Caco-2 (cell line): ENCODE measurements at places on chromosomes 2 and 18. TPM values are rescaled to one million over a fixed set of nuclear protein-coding genes. Genes with fewer than 3 reads are reported as not detected.

SKOR2 gene
- total RNA-seq, result not detected in 2 replicates

CRACDL gene
- 0.77 and 1.1 TPM in 2 replicates for total RNA-seq

SH2D6 gene
- total RNA-seq, result 0.51 and 0.88 TPM in 2 replicates

SANBR gene
- 13.3 and 14.3 TPM in 2 replicates for total RNA-seq

PROKR1 gene
- total RNA-seq, result 0.09 TPM in 1 of 2 replicates, not detected in the other

ACADL gene
- not detected in 2 replicates for total RNA-seq

FAM136A gene
- 115 and 120 TPM in 2 replicates for total RNA-seq

UGT1A4 gene
- total RNA-seq, result 0.79 and 0.84 TPM in 2 replicates

CXCR1 gene
- total RNA-seq, result not detected in 2 replicates

NCOA1 gene
- 34.7 and 37.1 TPM in 2 replicates for total RNA-seq

MPV17 gene
- 43.4 and 50.6 TPM in 2 replicates for total RNA-seq

POTEJ gene
- not detected in 2 replicates for total RNA-seq

CHAC2 gene
- total RNA-seq, result 3.9 and 4.6 TPM in 2 replicates

NEU2 gene
- not detected in 2 replicates for total RNA-seq

CCDC74A gene
- 0.36 TPM in 1 of 2 replicates, not detected in the other for total RNA-seq

IL18R1 gene
- not detected in 2 replicates for total RNA-seq

TMEM87B gene
- 16.3 and 17.1 TPM in 2 replicates for total RNA-seq

PASK gene
- total RNA-seq, result 21.1 and 21.2 TPM in 2 replicates

CNDP1 gene
- 0.48 TPM in 1 of 2 replicates, not detected in the other for total RNA-seq

HOXD13 gene
- not detected in 2 replicates for total RNA-seq

POU3F3 gene
- not detected in 2 replicates for total RNA-seq

ADCYAP1 gene
- not detected in 2 replicates for total RNA-seq

ADRA2B gene
- 0.12 and 0.20 TPM in 2 replicates for total RNA-seq

RAD51AP2 gene
- total RNA-seq, result not detected in 2 replicates

SLC14A1 gene
- not detected in 2 replicates for total RNA-seq

NOSTRIN gene
- 9.6 and 9.8 TPM in 2 replicates for total RNA-seq

PKDCC gene
- total RNA-seq, result 322 and 339 TPM in 2 replicates

SCG2 gene
- 0.35 and 0.41 TPM in 2 replicates for total RNA-seq

CEBPZ gene
- 93.3 and 95.4 TPM in 2 replicates for total RNA-seq

RAX gene
- not detected in 2 replicates for total RNA-seq

DPYSL5 gene
- total RNA-seq, result 0.74 and 2.4 TPM in 2 replicates

TGFA gene
- 0.32 and 0.70 TPM in 2 replicates for total RNA-seq

FBXO48 gene
- total RNA-seq, result 1.1 and 1.2 TPM in 2 replicates

DSG1 gene
- total RNA-seq, result not detected in 2 replicates

RNF144A gene
- total RNA-seq, result 1.6 and 3.0 TPM in 2 replicates

VWA3B gene
- not detected in 2 replicates for total RNA-seq

PDE11A gene
- 0.21 and 0.25 TPM in 2 replicates for total RNA-seq

FAM237A gene
- total RNA-seq, result not detected in 2 replicates

CDH2 gene
- 0.81 and 1.4 TPM in 2 replicates for total RNA-seq

CFC1 gene
- not detected in 2 replicates for total RNA-seq

MFF gene
- total RNA-seq, result 161 TPM in 2 replicates

RTP5 gene
- total RNA-seq, result not detected in 2 replicates

OSR1 gene
- total RNA-seq, result 3.0 and 3.2 TPM in 2 replicates

SLC23A3 gene
- total RNA-seq, result 6.5 and 7.1 TPM in 2 replicates
